ENCODE measurements at places on chromosomes 4 and X.

GRCh38 chr4:54572152-54572542 lies 85.6 kb upstream of the KIT start:
- no peak for DNase-seq

GRCh38 chrX:12791257-12792228 lies at the start of gene PRPS2:
TSS of gene PRPS2 (plus strand) at chrX:12791412. CDS start at chrX:12791498, 86 bp downstream.
- DNase-seq = peak; percentile 81

GRCh38 chrX:136540226-136540625 lies 8.2 kb downstream of the VGLL1 start:
- DNase-seq = no peak

DNA sequence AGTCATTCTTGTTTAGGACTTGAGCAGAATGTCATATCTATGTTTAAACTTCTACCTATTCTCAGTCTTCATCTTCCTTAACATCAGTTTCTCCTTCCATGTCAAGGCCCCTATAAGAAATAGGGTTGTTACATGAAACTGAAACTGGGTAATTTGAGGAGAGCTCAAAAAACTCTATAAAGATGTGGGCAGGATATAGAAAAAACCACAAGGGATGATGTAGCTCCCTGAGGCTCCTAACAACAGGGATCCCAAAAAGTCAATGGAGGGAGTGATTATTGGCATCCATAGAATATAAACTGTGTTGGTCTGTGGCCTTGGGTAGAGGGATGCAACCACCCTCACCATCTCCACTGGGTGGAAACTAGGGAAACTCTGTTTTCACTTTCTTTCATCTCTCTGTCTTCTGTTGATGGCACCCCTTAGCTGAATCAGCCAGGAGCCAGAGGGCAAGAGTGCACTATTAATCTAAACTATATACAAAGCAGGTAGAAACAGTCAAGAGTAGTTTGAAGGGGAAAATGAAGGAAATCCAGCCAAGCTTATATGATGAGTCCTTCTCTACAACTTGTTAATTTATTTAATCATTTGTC lies 27.6 kb downstream of the C4orf54 start:
- DNase-seq = no peak

DNA sequence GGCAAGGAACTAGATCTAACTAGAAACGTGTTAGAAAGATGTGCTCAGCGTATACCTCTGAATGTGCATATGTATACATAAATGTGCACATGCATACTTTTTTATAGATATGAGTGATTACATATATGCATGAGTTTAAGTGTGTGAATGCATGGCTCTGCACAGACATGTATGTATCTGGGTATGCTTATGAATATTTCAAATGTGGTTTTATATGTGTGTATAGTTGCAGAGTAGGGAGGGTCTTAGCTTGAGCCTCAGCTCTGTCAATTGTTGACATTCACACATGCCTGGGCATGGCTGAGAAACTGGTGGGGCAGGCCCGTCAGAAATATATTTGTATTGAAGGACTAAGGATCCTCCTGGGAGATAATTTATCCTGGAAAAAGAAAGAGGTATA lies 31.1 kb downstream of the RAP2C start:
- no peak for DNase-seq

DNA sequence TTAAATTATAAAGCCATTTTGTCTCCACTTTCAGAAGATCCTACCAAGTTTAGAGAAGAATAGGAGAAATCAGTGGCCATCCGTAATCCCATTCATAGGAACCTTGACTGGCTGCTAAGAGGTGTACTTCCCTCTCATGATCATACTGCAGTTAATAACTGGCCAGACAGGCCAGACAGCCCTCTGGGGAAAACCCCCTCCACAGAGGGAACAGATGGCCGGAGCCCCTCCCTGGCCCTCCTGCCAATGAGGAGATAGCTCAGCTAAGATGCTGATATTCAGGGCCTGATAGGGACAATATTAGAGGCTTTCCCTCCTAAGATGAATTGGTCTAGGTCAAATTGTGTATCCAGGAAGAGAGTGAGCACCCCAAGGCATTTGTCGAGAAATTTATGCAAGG lies 200.0 kb upstream of the MAOA start:
- no peak for DNase-seq

- DNase-seq = no peak
These were observed 140.3 kb upstream of the PGRMC2 start for GRCh38 chr4:128427832-128428366.

DNA sequence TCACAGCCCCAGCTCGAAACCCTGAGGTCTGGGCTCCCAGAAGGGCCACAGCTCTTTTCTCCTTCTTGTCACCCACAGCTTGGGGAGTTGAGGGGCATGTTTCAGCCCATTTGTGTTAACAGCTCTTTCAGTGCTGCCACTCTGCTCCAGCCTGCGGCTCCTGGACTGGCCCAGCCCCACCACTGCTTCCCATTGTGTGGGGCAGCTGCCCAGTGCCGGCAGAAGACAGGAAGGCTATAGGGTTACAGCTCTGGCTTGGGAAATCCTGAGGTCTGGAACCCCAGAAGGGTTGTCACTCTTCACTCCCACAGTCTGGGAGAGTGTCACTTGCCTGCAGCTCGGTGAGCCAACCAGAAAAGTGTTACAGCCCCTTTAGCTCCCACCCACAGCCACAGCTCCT lies 7.0 kb upstream of the HNRNPD start:
- DNase-seq = no peak

All from activated T-cell treated with anti-CD3 and anti-CD28 coated beads, Interleukin-2, amount 50 U/mL, for 72 hours (primary cell).